ENCODE measurements at places on chromosomes 1 and 21.

DNA sequence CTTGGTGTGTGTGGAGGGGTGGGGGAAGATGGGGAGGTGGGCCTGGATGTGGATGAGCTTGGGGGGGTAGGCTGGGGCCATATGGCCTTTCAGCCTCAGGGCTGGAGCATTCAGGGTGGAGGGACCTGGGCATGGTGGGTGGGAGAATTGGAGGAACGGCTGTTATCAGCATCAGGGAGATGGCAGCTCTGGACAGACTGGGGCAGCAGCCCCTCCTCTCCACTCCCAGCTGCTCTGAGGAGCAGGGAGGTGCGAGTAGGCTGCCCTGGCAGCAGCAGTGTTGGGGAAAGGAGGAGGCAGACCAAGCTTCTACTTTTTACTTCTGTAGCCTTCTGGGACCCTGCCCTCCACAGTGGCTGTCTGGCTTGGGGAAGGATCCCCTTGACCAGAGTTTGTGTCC is 10.2 kb downstream of the PPFIA4 start:
- DNase-seq: no peak

DNA sequence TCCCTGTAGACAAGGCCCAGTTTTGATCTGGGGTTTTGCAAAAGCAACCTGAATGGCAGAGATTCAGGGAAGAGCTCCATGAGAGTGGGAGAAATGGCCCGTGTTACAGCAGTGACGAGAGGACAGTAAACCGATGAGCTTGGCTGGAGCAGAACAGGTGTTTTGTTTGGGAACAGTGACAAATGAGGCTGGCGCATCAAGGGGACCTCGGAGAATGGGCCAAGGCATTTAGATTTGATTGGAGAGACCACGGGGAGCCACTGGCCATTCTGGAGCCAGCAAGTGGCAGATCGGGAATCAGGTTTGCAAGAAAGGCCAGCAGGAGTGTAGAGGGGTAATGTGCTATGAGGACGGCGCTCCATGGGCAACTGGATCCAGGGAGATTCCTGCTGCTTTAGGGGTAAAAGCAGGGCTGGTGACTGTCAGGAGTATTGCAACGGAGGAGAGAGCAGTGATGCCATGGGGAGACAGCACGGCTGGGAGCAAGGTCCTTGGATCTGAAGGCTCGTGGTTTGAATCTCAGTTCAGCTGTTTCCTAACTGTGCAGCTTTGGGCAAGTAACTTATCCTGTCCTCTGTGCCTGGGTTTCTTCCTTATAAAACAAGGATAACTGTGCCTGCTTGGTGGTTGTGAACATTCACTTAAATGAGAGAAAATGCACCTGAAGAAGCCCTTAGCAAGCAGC is 9.9 kb upstream of the KLHDC7A start:
- no peak for DNase-seq

GRCh38 chr1:165424454-165425216 is 20.3 kb downstream of the RXRG start:
- DNase-seq: no peak

DNA sequence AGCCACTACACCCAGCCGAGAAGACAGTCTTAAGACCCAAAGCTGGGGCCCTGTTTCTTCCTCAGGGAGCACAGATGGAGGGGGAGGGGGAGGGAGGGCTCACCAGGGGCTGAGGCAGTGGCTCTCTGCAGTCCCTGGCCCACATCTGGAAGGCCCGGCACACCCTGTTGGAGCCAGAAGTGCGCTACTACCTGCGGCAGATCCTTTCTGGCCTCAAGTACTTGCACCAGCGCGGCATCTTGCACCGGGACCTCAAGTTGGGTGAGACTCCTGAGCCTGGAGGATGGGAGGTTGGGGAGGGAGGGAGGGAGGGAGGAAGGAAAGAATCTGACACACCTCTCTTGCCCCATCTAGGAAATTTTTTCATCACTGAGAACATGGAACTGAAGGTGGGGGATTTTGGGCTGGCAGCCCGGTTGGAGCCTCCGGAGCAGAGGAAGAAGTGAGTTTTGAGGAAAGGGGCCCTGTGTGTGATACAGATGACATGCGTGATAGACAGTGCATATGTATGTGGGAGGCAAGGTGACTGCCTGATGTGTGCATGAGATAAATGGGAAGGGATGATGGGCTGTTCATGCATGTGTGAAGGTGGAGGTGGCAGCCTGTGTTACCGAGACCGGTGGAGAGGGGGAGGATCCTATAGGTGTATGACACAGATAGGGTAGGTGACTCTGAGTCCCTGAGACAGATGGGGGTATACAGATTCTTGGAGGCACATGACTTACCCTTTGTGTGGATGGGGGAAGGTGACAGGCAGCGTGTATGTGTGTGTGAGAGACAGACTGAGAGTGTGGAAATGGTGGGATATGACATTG is 1.5 kb downstream of the PLK3 start:
- DNase-seq: no peak

DNA sequence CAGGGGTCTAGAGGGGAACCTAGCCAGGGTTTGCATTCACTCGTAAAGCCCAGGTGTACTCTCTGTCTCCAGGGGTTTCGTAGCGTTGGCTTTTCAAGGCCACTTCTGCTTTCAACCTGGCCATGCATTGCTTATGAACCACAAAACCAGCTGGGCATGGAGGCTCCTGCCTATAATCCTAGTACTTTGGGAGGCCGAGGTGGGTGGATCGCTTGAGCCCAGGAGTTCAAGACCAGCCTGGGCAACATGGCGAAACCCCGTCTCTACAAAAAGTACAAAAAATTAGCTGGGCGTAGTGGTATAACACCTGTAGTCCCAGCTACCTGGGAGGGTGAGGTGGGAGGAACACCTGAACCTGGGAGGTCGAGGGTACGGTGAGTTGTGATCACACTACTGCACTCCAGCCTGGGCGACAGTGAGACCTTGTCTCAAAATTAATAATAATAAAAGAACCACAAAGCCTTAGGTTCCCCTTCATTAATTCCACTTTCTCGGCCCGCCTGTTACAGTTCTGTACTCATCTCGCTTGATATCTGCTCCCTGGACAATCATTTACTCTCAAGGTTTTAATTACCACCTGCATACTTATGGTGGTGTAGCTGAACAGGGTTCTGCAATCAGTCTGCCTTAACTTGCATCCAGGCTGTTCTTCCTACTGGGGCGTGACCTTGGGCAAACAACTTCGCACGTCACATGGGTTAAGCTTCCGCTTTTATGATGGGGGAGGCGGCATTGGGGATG is 6.1 kb downstream of the SLC16A4 start:
- DNase-seq: no peak

DNA sequence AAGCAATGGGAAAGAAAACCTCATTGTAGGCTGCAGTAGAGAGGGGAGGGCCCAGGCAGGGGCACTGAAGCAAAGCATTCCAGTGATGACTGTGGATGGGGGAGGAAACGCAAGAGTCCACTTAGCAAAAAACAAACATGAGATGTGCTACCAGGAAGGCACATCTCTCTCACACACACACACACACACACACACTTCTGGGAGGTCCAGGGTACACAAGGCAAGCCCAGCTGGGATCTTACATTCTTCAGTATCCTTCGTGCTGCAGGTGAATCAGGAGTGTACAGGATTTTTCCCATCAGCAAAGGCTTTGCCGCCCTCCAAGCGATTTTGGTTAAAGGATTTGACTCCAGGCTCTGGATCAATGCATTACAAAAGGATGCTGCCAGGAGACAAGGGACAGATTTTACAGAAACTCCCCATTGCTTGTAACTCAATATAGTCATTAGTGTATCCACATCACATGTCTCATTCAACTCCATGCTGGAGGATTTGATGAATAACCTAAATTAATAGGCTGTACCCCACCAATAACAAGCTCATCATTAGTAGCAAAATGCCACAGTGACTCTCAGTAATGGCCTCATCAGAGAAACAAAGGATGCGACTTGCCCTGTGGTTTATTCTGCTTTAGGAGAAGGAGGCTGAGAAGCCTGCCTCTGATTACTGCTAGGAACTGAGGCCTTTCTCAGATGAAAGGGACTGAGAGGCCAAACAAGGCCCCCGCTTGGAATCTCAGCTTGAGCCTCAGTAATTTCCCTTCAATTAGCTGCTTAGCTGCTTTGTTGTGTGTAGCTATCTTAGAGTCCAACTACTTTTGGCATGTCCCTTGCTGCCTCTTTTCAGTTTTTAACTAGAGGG is 41.6 kb downstream of the ABCA4 start:
- DNase-seq: no peak

GRCh38 chr1:75083848-75084514 is 50.2 kb upstream of the LHX8 start:
- no peak for DNase-seq

DNA sequence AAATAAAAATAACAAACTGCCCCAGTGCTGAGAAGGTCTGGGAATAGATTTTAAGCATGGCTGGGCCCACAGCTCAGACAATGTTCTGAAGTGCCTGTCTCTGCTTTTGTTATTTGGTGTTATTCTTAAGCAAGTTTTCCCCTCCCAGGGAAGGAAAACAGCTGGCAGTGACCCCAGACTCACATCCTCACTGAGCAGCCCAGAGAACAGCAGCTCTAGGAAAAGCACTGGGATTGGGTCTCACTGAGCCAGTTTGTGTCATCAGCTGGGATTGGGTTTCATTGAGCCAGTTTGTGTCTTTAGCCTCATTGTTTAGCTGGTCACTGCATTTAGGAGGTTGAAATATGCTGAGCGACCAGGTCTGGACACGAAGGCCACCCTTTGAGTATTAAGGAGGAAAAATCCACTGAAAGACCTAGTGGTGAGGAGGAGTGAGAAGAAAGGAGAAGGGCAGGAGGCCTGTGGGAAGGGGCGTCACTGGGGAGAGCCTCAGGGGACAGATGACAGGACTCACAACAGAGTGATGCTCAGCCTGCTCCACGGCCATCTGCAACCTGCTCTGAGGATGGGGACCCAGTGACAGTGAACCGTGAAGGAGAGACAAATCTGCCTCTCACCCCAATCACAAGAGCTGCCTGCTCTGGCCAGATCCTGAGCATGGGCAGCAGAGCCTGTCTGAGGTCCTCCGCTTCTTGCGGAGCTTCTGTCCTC is 103.8 kb downstream of the TOMM20 start:
- no peak for DNase-seq

GRCh38 chr1:198611219-198611618 is 27.6 kb upstream of the PTPRC start:
- DNase-seq: no peak

- DNase-seq: no peak
Observed at GRCh38 chr1:116453481-116453880, 80.4 kb downstream of the ATP1A1 start.

GRCh38 chr1:219227360-219228057 is 53.8 kb downstream of the LYPLAL1 start:
- DNase-seq: no peak

DNA sequence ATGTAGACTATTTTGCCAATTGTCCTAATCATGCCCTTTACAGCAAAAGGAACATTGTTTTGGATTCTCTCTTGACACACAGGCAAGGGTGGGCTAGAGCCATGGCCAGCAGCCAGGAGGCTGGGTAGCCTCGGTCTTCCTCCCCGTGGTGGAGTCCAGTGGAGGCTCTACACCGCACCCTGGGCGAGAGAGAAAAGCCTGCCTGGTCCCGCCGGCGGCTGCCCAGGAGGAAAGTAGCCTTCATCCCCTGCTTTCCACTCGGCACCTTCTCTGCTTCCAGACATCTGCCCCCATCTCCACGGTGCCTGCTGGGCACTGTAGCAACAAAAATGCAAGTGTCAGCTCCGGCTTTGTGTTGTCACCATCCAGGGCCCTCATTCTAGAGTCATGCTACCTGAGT is 21.6 kb downstream of the PROK1 start:
- no peak for DNase-seq

- DNase-seq: no peak
Observed at GRCh38 chr1:12279728-12280464, 50.1 kb downstream of the VPS13D start.

DNA sequence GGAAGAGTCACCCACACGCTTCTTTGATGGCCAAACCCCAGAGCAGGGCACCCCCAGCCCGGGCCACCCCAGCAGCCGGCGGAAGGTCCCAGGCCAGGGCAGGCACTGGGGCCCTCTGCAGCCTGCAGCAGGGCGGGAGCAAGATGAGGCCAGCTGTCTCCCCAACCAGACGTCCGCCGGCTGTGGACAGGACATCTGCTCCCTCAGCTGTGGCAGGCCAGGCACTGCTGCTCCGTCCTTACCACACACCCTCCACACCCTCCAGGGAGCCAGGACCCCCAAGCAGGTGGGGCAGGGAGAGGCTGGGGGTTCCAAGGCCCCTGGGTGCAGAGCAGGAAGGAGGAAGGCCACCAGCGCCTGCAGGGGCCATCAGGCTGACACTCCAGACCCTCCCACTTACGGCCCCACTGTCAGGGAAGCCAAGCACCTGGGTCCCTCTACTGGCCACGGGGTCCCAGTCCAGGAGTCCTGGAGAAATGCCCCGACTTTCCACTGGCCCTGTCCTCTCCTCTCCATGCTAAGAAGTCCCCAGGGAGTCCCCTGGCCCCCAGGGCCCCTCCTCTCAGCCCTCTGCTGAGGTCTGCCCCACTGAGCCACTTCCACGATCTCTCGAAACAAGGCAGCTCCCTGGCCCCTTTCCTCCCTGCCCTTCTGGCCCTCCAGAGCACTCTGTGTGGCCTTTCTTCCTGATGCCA is 5.6 kb downstream of the WNT9A start:
- DNase-seq: no peak

DNA sequence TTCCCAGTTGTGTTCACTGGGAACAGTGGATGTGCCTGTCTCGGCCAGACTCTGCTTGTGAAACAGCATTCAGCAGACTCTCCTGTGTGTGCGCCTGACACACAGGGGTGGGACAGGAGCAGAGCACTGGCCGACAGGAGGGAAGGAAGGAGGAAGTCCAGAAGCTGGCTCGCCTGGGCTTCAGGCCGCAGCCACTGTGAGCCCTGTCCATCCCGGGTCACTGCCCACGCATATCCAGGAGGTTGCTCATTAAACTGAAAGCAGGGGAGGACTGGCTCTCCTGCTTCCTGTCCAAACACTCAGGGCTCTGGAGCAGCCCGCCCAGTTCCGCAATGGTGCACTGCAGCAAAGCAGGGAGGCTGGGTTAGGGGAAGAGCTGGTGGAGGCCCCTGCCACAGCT is 218.7 kb upstream of the VAMP3 start:
- no peak for DNase-seq

GRCh38 chr1:39995973-39996393 is 41.0 kb downstream of the MFSD2A start:
- no peak for DNase-seq

GRCh38 chr1:199784138-199784895 is 243.2 kb upstream of the NR5A2 start:
- no peak for DNase-seq

- DNase-seq: peak; percentile 63
Observed at GRCh38 chr1:65066766-65067490, 81.1 kb upstream of the AK4 start.

DNA sequence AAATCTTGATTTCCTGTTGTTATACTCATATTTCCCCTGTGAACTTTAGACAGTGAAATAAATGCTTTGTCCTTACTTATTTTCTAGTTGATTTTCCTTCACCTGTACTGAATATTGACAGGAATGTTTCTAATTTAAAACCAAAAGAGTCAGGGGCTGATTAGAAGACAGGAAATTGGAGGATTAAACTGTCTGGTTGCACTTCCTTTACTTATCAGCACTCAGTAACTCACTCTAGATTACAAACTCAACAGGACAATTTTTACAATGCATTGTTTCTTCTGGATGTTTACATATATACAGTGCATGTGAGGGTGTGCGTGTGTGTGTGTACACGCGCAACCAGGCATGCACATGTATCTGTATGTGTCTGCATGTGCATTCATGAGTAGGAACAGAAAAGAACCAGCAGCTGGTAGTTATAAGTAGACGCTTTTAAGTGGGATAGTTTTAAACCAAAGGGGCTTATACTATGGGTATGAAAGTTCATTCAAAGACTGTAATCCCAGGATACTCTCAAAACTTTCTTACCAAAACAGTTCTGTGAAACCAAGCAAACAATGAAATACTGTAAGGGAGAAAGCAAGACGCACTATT is 212.0 kb upstream of the NFIA start:
- no peak for DNase-seq
